ENCODE measurements at places on chromosomes 7 and 10. TPM values are rescaled to one million over a fixed set of nuclear protein-coding genes. Genes with fewer than 3 reads are reported as not detected.

Gene PRRT4
- not detected for total RNA-seq

Gene CEP55
- total RNA-seq: 66.1 TPM

Gene SYCE1
- not detected for total RNA-seq

Gene ANLN
- total RNA-seq: 137 TPM

Gene PPP1R3A
- total RNA-seq: not detected

Gene CDHR1
- total RNA-seq: 0.58 TPM
